GM04503 (cell line): ENCODE measurements at places on chromosomes 11 and 22.

- no peak for DNase-seq
Measured at GRCh38 chr11:62217191-62217748, 8.8 kb downstream of the SCGB2A1 start.

- DNase-seq: peak; percentile 55
Measured at GRCh38 chr11:110087812-110088534, 5.2 kb upstream of the ZC3H12C start.

- no peak for DNase-seq
Measured at GRCh38 chr22:42641801-42642413, 1.5 kb upstream of the ATP5MGL start.

GRCh38 chr22:46815896-46816731 lies 53.7 kb downstream of the TBC1D22A start:
- DNase-seq: no peak

DNA sequence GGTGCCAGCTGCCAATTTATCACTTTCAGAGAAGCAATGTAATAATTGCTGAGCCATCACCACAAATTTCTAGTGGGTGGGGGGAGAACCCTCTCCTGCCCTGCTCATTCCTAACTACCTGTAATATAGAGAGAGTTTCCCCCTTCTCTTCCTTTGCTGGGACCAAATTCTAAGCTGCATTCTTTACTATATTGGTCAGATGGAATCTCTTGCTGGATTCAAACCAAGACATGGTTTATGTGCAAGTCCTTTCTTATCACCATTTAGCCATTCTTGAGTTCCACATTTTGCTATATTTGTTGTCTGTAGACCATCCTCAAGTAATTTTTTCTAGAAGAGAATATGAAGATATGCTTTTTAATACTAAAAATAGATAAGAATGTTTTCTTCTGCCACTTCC lies 452.1 kb downstream of the MN1 start:
- peak; percentile 8 for DNase-seq

DNA sequence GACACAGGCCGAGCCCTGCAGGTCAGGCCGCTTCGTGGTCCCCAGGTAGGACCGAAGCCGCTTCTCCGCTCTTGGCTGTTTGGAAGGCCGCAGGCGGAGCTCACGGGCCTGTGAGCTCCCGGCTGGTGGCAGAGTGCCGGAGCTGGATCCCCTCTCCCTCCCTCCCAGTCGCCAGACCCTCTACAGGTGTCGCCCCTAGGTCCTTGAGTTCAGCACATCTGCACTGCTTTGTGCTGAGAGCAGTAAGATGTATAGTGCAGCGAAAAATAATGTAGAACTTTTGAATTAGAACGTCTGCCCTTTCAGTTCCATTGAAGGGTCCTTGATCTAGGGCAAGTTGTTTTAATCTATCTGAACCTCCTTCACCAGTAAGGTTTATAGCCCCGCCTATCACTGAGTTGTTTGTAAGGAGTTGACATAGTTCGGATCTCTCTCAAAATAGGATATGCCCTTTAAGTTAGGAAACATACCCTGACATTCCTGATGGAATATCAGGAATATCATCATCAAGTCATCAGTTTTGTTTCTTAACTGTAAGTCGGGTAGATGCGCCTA lies 419 bp downstream of the ANKRD49 start:
- no peak for DNase-seq
